ENCODE measurements at places on chromosomes 6 and 20.

DNA sequence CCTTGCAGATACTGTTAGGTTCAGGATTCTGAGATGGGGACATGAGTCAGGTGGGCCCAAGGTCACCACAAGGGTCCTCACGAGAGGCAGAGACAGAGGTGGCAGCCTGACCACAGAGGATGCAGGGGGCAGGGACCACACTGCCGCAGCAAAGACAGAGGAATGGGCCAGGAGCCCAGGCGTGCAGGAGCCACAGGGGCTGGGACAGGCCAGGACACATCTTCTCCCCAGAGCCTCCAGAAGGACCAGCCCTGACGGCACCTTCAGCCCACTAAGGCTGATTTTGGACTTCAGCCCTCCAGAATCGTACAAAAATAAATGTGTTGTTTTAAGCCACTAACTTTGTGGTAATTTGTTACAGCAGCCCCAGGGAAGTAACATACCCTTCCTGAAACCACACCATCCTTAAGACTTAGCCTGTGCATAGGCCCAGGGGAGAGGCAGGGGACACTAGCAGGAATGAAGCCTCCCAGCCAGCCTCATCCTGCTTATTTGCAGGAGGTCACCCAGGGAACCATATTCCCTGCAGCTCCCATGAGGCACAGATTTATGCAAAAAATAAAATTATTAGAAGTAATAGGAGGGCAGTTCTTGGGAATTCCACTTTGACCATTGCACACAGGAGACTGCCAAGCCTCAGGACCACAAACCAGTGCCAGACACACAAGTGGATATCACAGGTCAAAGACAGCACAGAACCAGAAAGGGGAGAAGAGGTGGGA is 119.3 kb upstream of the CST7 start:
- no peak for DNase-seq

GRCh38 chr20:59939052-59939878 is 840 bp downstream of the PPP1R3D start:
- DNase-seq: no peak

GRCh38 chr20:53202777-53203176 is 230.6 kb downstream of the TSHZ2 start:
- DNase-seq: no peak

GRCh38 chr20:17343091-17343490 is 116.3 kb downstream of the PCSK2 start:
- no peak for DNase-seq

DNA sequence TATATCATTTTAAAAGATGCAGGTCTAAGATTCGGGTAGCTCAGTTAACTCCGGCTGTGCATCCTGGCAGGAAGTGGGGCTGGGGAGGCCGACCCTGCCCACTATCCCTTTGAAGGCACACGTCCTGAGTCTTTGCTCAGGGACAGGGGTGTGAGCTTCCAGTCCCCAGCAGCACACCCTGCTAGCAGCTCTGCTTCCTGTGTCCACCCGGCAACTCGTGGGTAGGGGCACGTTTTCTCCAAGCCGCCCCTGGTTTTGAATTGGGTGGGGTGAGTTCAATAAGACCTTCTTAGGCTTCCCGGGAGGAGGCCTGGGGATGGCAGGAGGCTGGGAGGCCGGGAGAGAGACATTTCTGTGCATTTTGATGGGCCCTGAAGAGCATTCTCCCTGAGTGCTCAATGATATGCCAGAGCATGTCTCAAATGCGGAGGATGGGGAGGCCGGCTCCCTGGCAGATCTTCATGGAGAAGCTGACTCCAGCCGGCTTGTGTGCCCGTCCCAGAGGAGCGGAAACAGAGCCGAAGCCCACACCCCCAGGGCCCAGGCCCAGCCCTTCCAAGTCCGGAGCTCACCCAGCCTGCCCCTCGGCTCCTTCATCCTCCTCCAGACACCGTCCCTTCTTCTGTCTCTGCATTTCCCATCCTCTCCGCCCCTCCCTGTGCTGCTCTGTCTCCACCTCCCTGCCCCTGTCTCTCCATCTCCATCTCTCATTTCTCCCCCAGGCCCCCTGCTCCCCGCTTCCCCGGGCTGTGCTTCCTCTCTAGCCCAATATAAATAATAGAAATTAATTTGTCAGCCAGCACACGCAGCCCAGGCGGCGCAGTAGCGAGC is 36.3 kb upstream of the ZFAND3 start:
- DNase-seq: no peak

DNA sequence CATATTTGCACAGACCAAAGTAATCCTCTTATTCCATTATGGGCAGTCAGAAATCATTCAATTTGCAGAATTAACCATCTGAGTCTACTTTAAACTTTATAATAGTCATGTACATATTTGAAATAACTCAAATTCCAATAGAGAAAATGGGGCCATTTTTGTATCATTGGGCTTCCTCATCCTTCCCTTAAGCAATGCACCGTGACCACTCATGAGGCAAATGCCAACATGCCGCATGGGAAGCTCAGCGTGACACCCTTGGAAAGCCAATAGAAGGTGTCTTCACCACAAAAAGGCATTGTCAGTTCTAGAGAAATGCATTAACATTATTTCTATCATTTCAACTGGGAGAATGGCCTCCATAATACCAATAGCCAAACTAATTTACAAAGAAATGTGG is 38.5 kb downstream of the SIM1 start:
- DNase-seq: no peak

DNA sequence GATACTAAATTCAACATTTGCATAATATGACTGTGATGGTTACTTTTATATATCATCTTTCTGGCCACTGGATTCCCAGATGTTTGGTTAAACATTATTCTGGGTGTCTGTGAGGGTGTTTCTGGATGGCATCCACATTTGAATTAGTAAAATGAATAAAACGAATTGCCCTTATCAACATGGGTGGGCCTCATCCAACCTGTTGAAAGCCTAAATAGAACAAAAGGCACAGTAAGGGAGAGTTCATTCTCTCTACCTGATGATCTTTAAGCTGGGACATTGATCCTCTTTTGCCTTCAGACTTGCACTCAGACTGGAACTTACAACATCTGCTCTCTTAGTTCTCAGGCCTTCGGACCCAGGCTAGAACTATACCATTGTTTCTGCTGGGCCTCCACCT is 57.6 kb downstream of the CD24 start:
- DNase-seq: no peak

DNA sequence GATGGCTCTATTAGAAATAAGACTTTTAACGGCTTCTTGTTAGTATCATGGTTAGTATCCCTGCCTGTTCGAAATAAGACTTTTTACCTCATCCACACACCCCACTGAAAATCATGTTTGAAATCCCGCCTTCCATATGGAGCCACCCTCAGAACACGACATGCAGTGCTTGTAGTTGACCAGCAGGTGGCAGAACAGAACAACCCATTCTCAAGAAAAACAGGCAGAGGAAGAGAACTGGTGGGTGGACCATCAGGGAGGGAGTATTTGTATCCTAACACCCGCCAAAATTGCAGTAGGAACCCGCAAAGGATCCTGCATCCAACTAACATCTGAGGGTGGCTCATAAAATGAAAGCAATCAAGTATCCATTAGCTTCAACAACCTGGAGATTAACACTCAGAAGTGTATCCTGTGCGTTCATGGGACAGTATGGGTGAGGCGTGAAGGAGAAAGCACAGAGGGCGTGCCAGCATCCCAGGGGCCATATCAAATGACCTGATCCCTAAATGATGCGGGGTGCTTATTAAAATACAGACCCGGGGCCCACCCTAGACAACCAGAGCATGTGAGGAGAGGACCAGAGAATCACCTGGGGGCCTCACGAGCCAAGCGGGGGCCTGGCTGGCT is 89.6 kb upstream of the NHSL1 start:
- DNase-seq: no peak

- DNase-seq: no peak
These were observed 105.2 kb downstream of the MAP7 start for GRCh38 chr6:136445063-136445462.

DNA sequence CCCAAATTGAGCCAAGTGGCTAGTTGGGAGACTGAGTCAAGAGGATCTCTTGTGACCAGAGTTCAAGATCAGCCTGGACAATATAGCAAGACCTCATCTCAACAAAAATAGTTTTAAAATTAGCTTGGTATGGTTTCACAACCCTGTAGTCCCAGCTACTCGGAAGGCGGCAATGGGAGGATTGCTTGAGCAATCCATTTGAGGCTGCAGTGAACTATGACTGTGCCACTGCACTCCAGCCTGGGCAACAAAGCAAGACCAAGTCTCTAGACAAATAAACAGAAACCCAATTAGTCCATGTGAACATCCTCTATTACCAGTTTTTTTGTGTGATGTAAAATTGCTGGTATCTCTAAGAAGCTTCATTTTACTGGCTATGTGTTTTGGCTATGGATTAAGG is 106.2 kb downstream of the TULP4 start:
- DNase-seq: no peak

- DNase-seq: no peak
These were observed 39.7 kb downstream of the ISM1 start for GRCh38 chr20:13260650-13261279.

- DNase-seq: no peak
These were observed 203.0 kb downstream of the ZDHHC14 start for GRCh38 chr6:157584036-157584435.

DNA sequence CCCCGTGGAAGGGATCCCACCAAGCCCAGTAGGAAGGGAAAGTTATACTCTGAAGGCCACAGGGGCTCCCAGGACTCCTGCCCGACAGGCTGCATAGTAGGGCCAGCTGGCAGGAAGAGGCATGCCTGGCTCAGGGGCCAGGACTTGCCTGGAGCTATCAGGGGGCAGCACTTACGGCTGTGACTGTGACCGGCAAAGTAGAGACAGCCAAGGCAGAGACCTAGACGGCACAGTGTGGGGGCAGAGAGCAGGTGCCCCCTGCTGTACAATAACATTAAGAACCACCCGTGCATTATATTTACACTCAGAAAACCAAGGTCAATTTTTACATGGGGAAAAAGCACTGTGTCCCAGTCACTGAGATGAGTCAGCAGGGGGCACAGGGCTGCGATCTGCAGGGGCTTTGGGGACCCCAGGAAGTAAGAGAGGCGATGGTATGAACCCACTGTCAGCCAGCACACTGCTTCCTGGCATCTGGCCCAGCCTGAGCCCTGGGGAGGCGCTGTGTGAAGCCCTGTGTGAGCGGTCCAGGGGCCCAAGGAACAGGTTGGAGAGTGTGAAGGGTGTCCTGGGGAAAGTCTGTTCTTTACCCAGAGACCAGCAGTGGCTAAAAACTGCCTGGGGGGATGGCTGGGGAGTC is 9.9 kb downstream of the CCDC167 start:
- DNase-seq: no peak

- no peak for DNase-seq
These were observed 7.9 kb upstream of the BLCAP start for GRCh38 chr20:37535443-37536132.

DNA sequence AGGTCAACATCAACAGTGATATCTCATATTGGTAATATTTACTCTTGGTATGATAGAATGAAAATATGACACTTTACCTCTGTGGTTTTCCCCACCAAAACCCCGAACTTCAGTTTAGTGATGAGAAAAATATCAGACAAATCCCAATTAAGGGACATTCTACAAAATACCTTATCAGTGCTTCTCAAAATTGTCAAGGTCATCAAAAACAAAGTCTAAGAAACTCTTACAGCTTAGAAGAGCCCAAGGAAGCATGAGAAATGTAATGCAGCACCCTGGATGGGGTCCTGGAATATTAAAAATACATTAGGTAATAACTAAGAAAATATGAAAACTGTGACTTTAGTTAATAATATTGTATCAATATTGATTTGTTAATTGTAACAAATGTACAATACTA is 148.3 kb upstream of the TFAP2D start:
- DNase-seq: no peak

- no peak for DNase-seq
These were observed 363.6 kb downstream of the RFPL4B start for GRCh38 chr6:112710710-112711109.

GRCh38 chr6:48249071-48249470 is 138.1 kb upstream of the PTCHD4 start:
- DNase-seq: no peak

DNA sequence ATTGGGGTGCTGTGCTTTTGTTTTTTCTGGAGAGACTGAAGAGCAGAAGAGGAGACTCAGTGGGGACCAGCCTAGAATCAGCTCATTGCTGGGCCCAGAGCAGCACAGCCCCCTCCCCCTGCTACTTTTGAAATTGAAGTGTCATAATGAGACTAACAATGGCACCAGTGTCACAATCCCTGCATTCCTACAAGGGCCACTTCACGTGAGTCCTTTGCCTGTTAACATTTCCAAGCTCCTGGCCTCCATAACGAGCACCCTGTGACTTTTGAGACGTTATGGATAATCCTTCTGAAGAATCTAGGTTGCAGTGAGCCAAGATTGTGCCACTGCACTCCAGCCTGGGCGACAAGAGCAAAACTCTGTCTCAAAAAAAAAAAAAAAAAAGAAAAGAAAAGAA is 41.7 kb downstream of the CNBD2 start:
- no peak for DNase-seq

- DNase-seq: no peak
These were observed 85.0 kb upstream of the IFNGR1 start for GRCh38 chr6:137304020-137304780.

DNA sequence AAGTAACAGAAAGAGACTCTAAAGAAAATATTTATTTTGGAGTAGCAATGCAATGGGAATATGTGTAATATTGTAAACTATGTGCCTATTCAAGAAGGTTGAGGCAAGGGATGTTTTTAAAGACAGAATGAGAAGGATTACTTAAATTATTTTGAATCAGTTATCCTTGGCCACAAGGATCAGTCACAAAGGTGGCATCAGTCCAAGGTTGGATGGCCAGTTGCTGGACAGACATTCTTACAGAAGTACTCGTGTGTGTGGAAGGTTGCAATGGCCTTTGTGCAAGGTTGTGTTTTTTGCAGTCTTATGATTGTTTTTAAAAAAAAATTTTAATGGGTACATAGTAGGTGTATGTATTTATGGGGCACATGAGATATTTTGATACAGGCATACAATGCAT is 2.0 kb downstream of the QRSL1 start:
- no peak for DNase-seq

DNA sequence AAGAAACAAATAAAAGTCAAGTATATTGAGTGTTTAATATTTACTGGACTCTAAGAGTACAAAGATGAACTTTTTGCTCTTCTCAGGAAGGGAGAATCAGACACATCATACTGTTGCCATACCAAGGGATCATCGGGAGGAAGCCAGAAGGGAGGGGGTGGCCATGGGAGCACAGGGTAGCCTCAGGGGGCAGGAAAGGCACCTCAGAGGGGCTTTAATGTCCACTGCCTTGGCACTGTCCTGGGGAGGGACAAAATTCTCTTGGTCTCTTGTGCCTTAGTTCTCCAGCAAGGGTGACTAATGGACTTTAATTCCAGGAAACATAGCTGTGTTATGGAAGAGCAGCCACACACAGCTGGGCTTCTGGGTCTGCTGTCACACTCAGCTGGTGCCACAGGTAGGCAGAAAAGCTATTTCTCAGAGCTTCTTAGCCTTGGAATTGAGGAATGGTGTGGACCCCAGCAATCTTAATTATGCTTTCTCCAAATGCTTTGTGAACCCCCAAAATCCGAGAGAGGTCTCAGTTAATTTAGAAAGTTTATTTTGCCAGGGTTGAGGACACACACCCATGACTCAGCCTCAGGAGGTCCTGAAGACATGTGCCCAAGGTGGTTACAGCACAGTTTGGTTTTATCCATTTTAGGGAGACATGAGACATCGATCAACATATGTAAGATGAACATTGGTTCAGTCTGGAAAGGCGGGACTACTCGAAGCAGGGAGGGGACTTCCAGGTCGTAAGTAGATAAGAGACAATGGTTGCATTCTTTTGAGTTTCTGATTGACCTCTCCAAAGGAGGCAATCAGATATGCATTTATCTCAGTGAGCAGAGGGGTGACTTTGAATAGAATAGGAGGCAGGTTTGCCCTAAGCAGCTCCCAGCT is 53.2 kb downstream of the MRAP2 start:
- no peak for DNase-seq

Data from activated naive CD4-positive, alpha-beta T cell (primary cell).